NCI-H1092 treated with DMSO at 0.1 percent for 48 hours (cell line): ENCODE measurements at places on chromosomes 12 and 14.

GRCh38 chr14:33057585-33057984, 118.9 kb downstream of the NPAS3 start:
- DNase-seq, result no peak

DNA sequence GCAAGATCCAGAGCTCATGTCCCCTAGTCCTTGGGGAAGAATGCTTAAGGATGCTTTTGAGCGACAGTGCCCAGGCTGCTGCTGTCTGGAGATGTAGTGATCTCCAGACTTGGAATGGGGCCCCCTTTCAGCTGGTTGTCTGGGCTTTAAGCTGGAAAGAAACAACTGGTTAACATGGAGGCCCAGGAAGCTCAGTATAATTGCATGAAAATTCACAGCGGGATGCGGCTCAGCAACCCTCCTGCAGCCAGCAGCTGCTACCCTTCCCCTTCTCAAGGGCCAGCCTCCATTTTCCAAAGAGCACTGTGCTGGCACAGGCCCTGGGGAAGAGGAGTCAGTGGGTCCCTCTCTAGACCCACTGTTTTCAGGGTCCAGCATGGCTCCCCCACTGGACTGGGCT, 26.3 kb downstream of the RAB35 start:
- DNase-seq, result no peak

GRCh38 chr12:122935318-122935717, 30.9 kb downstream of the ABCB9 start:
- DNase-seq, result no peak

DNA sequence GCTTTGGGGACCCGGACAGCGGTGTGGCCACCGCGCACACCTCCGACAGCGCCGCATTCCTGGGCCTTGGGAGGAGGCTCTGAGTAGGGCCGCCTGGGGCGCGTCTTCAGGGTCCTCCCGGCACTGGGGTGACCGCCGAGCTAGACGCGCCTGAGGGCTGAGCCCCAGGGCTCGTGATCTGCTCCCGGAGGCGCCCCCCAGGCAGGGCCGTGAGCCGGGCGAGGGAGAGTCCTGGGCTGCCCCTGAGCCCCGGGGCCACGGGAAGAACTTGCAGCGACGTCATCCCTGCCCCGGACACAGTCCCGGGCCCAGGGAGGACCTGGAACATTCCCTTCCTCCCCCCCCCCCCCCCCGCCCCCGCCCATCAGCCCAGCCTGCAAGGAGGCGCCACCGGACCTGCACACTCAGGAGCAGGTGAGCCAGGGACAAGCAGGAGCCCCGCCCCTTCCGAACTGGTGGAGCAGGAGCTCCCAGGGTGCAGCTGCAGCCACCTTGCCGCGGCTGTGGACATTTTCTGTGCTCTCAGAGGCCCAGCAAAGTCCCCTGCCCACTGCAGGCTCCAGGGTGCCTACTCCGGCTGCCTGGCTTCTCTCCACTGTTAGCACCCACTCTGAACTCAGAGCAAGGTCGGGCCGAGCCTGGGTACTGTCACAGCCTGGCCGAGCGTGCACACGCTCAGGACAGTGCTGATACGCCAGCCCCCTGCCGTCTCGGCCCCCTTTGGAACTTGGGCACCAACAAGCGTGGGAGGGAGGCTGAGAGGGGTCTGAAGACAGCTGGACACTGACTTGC, 50.7 kb downstream of the A2M start:
- DNase-seq, result no peak

GRCh38 chr12:123114304-123115083, 36.4 kb downstream of the PITPNM2 start:
- no peak for DNase-seq

DNA sequence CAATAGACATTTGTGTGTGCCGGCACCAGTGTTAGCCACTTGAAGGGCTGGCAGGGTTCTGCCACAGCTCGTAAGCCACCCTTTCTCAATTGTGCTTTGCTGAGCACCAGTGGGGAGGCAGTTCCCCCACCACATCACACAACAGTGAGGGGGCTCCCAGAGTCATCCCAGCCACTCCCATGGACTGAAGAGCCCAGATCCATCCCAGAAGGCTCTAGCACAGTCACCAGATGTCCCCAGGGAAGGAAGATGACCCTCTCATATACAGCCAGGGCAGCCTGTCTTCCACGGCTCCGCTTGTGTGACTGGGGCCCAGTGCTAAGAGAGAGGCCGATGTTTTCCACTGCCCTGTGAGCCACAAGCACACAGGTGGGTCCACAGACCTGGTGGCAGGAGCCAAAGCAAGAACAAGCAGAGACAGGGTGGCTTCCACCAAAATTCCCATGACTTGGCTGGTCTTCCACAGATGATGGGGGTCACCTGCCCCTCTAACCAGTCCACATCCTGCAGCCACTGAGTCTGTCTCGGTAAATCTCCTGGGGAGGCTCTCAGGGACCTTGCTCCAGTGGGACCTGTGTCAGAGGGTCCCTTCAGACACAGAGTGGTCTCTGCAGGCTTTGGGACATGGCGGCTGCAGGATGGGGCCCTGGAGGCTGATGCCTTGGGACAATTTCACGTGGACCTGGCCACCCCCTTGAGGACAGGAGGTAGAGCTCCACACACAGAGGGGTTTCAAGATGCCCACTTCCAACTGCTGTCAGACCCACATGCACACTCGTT, 71.9 kb upstream of the DDX11 start:
- no peak for DNase-seq

DNA sequence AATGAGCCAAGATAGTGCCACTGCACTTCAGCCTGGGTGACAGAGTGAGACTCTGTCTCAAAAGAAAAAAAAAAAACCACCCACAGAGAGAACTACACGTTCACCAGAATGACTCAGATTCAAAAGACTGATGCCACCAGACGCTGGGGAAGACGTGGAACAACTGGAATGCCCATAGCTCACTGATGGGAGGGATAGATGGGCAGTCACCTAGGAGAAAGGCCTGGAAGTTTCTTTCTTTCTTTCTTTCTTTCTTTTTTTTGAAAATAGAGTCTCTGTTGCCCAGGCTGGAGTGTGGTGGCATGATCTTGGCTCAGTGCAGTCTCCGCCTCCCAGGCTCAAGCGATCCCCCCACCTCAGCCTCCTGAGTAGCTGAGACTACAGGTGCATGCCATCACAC, 10.0 kb upstream of the KLC1 start:
- no peak for DNase-seq

DNA sequence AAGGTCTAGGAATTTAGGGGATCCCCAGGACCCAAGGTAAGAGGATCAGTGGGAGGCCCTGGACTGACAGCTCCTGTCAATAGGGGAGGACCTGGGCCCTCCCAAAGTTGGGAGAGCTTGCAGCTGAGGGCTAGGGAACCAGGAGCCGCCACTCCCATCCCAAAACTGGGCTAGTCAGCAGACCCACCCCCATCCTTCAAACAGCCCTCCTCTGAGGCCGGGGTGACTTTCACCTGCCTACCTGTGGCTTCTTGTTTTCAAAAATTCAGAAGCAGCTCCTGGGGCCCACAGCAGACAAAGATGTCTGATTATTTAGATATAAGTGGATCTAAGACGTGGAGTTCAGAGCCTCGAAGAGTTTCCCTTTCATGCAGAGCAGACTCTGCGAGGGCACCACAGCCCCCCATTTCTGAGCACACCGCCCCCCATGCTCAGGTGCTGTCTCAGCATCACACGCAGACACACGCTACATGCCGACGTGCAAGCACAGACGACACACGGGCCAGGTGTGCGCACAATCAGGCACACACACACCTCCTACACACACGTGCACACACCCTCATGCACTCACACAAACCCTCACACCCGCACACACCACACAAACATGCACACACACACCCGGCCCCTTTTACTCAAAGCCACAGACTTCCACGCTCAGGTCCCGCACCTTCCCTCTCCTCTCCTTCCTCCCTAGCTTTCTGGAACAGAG, 21.9 kb downstream of the DIO3 start:
- no peak for DNase-seq
